Fibroblast of upper back skin (primary cell): ENCODE measurements at places on chromosomes 1 and 21.

GRCh38 chr1:57217905-57218304, 206.0 kb downstream of the DAB1 start:
- DNase-seq = no peak

DNA sequence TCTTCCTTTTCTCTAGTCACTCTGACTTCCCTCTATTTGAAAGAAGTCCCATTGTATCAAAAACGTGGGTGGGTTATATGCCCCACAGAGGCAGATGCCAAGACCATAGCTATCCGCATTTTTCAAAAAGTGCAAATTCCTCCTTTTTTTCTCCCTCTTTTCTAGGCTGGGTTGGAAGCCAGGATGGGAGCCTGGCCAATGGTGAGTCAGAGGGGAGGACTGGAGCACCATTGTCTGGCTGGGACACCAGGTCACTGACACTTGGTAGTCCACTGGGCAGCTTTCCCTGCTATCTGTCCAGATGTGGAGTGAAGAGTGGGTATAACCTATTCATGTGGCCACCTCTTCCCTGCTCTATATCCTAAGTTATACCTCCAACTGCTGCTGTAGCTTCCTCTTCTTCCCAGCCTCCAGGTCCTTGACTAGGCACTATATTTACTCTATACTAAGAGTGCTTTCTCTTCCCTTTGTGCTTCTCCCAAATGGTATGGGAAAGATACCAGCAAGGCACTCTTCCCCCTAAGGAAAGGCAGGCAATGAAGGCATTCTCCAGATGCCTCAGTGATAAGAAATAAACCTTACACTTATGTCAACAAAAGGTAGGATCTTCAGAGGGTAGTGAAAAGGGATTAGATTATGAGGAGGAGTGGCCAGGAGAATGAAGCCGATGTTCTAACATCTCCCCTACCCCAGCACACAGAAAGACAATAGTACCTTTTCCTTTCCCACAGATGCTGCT, 12.9 kb downstream of the PI4KB start:
- DNase-seq = peak; percentile 79

GRCh38 chr1:112493351-112493750, 15.4 kb upstream of the WNT2B start:
- DNase-seq = no peak

- no peak for DNase-seq
Measured at GRCh38 chr1:35080171-35080854, 1.1 kb downstream of the ZMYM1 start.

GRCh38 chr1:119097380-119097779, 43.1 kb downstream of the WARS2 start:
- peak; percentile 54 for DNase-seq

DNA sequence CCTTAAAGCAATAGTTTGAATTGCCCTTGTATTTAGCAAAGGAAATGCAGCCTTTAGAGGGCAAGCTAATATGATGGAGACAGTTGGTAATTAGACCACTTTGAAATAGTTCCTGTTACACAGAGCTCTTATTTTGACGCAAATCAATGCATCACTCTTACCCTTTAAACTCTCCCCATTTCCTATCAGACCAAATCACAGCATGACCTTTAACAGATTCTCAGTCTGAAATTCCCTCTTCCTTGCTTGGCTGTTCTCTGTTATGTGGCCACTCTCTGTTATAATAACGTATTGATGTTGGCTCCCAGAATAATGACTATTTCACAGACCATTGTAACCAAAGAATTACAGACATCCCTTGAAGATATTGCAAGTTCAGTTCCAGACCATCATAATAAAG, 66.9 kb upstream of the NGF start:
- no peak for DNase-seq

DNA sequence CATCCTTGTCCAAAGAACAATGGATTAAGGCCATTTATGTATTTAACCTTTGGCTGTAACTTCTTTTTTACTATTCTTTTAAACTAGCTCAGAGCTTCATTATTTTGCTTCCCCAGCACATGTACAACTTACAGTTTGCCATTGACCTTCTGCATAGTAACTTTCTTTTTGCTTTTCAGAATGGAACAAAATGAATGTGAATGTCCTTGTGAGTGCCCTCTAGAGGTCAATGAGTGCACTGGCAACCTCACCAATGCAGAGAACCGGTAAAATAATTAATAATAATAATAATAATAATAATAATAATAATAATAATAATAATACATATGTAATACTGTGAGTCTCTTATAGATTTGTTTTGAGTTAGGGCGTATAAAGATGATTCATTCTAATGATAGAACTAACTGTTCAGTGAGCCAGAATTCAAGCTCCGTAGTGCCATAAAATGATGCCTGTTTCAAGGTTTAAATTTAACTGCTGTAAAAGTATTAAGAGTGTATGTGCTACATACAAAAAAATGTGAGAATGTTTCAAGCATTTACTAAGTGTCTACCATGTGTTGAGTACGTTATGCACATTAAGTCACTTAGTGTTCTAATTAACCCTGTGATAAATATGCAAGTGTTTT, 69.0 kb upstream of the RAVER2 start:
- DNase-seq = no peak

DNA sequence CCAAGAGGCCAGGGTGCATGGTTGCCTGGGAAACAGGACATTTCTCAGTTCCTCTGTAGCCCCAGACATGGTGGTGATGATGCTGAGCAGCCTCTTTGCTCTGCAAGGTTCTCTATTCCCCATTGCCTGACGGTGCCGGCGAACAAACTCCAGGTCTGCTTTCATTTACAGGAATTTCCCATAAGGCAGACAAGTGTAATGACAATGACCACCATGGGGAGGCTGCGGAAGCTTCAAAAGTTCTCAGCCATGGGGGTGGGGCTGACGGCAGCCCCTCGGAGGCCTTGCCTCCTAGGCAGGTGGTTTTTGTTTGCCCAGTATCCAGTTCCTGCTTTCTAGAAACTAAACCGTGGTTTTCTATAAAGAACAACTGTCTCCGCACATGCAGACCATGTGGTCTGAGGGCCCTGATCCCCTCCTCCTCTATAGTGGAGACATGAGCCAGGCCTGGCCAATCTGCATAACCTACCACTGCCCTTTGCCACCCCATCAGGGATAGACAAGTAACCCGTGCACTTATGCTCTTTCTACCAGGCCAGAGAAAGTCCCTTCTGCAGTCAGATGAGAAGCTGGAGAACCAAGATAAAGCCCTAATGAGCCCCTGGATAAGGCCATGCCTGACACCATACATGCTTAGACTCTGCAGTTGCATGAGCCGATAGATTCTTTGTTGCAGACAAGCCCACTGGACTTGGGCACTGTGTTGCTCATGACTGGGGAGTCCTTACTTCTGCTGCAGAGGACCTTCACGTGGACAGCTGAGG, 54.1 kb downstream of the LDLRAD2 start:
- DNase-seq = peak; percentile 5

GRCh38 chr1:110645821-110646735, 28.7 kb downstream of the KCNA3 start:
- peak; percentile 45 for DNase-seq

DNA sequence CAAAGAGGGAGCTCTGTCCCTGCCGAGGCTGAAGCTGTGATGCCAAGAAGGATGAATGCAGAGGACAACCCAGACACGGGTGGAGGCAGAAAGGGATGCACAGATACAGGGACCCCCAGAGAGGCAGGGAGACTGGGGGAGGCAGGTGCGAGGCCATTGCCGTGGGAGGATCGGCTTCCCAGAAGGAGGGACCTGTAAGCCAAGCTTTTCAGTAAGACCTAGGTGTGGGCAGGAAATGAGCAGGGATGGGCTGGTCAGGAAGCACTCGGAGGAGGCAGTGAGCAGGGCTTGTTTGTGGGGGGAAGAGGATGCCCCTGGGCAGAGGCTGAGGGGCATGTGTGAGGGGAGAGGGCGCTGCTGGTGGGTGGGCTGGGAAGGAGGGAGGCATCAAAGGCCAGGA, 67.7 kb upstream of the WNT4 start:
- DNase-seq = no peak

DNA sequence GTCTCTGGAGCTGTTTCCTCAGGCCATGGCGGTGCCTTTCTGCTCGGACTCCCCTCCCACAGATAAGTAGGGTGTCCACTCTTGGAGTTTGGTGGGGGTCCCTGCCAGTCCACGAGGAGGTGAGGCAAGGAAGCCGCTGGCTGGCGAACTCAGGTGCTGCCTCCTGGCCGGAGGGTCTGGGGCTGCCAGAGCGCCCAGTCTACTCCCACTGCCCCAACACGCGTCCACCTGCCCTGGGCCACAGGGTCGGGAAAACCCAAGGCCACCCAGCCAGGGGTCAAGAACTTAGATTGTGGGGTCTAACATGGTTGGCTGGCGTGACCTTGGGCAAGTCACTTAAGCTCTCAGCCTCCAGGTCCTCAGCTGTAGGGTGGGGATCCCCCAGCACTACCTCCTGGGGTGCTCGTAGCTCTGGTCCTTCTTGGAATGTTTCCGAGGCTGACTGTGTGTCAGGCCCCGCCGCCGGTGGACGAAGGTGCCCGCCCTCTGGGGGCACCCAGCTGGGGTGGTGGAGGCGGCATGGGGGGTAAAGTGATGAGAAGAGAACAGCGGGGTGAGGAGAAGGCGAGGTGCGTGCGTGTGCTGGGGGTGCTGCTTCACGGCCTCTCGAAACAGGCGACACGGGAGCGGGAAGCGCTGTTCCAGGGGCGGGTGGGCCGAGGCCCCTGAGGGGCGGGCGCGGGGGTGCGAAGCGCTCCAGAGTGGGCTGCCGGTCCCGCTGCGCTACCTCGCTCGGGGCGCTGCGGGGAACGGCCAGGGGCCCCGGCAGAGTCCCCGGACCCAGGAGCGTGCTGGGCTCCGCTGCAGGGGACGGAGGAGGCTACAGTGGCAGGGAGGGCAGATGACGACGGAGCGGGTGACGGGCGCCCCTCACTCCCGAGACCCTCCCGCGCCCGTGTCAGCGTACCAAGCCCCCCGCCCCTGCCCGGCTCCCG, 1.2 kb downstream of the SH2D5 start:
- DNase-seq = no peak

DNA sequence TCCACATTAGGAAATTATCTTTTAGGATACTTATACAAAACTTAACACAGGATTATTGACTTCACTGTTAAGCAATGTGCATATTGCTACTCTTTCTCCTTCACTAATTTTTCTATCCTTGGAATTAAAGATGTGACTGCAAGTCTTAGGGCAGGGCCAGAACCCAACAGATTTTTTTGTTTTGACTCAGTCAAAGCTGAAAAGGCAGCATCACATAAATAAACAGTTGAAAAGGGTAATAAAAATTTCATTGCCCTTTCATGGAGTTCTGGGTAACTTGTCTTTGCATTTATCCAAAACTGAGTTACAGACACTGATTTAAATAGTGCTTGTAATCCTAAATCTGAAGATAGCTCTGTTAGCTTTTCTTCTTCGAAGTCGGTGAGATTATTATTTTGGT, 1.9 kb upstream of the TMEM35B start:
- DNase-seq = no peak

- no peak for DNase-seq
Measured at GRCh38 chr1:203089651-203090045, 3.8 kb upstream of the MYOG start.

DNA sequence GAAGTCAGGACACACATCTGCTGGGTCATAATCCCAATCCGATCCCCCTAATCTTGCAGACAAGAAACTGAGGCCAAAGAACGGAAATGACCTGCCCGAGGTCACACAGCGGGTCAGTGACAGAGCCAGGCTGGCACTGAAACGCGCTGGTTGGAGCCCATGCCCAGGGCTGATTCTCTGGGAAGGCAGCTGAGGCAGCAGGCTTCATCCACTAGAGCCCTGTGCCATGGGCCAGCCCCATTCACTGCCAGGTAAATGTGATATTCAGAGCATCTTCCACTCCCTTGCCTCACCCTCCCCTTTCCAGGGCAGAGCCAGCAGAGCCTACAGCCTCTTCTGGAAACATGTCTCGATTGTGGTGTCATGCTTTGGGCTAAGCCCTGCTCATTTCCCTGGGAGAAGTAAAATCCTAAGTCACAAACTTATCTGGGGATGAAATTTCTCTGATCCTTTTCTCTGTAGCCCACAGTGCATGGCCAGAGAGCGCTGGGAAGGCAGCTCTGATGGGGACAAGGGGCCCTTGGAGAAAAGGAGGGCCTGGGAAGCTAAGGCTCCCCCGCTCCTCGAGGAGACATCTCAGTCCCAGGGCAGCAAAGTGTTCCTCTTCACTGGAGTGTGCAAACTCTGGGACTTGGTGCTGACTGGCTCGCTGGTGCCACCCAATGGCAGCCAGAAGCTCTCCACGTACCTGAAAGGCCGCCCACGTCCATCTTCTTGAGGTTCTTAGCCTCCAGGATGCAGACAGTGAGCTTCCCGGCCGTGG, 110.4 kb downstream of the SYT2 start:
- peak; percentile 84 for DNase-seq

DNA sequence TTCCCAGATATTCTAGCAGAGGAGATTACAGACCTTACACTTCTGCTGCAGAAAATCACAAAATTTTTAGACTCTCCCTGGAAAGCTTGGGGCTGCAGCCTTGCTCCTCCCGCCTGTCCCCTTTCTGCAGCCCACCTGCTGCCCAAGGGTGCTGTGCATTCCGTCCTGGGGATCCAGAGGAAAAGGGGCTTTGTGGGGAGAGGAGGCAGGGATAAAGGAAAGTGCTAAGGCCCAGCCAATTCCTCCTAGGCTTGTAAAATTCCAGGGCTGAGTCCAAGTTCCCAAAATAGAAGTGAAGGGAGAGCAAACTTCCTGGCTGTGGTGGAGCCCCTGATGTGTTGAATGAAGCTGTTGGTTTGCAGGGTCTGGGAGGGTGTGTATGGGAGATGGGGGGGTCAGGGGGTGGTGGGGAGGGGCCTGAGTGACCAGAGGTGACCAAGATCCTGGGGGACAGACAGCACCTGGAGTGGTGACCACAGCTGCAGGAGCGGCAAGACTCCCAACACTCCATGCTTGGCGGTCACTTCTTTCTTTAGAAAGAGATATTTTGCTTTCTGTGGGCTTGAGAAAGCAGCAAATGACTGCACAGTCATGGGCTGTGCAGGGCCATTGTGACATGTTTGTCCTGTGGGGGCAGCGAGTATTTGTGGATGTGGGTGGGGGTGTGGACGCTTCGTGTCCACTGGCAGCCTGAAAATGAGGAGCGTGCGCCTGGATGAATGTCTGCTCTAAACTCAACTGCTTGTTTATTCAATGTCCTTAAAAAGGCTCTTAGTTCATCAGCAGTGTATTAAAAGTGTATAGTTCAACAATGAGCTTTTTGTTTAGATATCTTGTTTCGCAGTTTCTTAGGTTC, 68.4 kb downstream of the TLR5 start:
- DNase-seq = no peak

DNA sequence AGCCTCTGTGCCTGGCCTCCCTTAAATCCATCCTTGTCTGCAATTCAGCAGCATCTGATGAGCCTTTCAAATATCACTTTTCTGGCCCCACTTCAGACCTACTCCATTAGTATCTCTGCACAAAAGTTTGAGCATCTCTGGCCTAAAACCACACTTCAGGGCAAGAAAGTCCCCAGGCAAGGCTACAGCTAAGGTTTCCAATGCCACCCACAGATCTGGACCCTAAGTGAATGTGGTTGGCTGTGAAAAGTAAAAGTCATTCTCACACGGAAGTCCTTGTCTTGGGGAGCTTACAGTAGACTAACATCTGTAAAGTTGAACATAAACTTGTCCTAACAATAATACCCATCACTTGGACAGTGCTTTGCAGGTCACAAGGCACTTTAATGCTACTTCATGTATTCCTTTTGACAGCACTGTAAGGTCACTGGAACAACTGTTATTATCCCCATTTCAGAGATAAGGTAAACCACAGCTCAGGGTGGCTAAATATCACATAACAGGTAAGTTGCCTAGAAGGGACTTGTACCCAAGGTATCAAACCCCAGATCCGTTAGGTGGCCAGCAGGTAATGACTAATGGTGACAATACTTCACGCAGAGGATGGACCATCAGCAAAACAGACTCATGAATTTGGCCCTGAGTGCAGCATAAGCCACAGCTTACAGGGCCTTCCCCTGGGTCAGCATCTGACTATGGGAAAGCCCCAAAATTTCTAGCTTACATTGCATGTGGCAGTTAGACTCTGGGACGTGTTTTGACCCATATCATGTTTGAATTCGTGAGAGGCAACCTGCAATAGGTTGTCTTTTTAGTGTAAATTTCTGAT, 356.0 kb downstream of the HHAT start:
- no peak for DNase-seq
